ENCODE measurements at places on chromosomes 7 and 10.
A peak's percentile ranks its signal among the peaks of the same experiment; 100 is the strongest.

DNA sequence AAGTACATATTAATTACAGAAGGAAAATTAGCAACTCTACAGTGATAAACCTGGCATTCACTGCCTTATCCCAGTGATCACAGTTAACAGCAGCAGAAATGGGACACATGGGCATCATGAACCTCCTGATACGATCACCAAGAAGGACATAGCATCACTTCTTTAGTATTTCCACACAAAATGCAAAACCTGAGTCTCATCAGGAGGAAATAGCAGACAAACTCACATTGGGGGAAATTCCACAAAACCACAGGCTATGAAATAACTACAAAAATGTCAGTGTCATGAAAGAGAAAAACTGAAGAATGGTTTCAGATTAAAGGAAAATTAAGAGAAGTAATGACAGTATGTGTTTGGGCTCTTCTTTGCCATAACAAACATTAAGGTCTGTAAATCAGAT lies 12.0 kb upstream of the PURB start:
- DNase-seq = no peak

DNA sequence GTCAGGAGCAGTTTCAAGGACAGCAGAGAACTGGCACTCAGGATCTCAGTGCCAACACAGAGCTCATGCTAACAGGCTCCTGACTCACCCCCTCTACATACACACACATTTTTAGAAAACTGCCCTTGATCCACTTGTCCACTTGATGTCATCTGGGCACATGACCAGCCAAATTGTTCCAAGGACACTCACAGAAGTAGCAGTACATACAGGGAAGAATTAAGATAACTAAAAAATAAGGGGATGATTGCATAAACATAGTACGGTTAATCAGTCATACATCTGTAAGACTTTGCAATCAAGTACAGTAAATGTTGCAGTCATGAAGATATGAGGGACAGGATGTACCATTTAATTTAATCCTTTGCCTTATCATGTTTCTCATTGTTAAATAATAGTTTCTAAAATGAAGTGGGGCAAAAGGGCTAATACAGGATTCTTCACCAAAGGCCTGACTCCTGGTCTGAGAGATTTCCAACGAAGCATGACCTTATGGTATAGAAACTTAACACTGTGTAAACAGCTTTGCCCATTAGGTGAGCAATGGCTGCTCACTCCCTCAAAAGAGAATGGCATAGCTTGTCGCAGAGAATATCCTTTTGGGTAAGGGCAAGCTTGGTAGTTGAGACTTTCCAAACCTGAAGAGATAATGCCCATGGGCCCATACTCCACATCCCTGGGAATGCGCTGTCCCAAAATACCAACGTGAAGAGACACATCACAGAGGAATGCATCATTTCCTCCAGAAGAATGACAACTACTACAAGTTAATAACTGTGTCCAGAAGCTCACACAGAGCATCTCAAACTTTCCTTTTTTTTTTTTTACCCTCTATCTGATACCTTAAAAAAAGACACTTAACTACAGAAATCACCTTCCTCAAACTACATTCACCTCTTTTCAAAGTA lies 94.1 kb downstream of the ARMH3 start:
- no peak for DNase-seq

GRCh38 chr10:26860102-26860442 lies 686 bp downstream of the ABI1 start:
- peak; percentile 33 for DNase-seq

- DNase-seq = no peak
Observed at GRCh38 chr10:100731407-100732240, 13.8 kb upstream of the PAX2 start.

DNA sequence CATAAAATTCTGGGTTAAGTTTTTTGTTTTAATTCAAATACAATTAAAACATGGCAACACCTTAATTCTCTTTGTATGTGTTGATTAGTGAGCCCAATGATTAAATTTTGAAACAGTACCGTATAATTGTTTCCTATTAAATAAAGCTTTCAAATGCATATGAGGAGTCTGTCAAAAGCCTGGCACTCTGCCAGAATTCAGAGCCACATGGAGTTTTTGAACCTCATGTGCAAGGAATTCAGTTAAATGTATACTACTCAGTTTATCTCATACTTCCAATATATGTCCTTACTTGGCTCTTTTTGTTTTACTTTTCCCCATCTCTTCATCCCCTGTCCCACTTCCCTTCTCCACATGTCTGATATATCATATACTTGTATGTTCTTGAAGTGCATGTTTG lies 165.6 kb upstream of the FAM3C start:
- no peak for DNase-seq

- no peak for DNase-seq
Observed at GRCh38 chr7:21722371-21722770, 179.5 kb downstream of the DNAH11 start.

DNA sequence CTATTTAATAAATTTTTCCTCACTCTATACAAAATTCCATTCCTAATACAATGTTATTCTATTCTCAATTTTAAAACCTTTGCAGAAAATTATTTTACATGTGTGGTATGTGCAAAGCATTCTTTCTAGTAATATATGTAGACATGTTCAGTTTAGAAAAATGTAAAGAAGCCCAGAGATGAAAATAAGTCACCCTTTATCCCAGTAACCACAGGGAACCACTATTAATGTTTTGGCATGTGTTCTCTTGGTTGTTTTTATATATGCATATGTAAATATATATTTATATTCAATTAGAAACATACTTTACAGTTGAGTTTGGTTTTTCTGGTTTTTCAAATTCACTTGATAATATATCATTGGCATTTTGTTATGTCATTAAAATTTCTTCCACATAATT lies 14.8 kb upstream of the GLCCI1 start:
- DNase-seq = no peak
